ENCODE measurements at places on chromosomes 16 and 17. TPM values are rescaled to one million over a fixed set of nuclear protein-coding genes. Genes with fewer than 3 reads are reported as not detected.

Gene ENPP7
- total RNA-seq: not detected

Gene MMP15
- total RNA-seq: 1.9 TPM

Gene TP53I13
- 78.2 TPM for total RNA-seq

Gene ZNF598
- total RNA-seq: 82.0 TPM

Gene CMTM2
- total RNA-seq: 0.30 TPM

Gene NETO2
- 6.2 TPM for total RNA-seq

Gene DNAAF8
- 0.11 TPM for total RNA-seq

Gene SPEM3
- not detected for total RNA-seq

Gene CTRB2
- not detected for total RNA-seq

Gene KCNJ12
- not detected for total RNA-seq

Gene CA4
- not detected for total RNA-seq

Gene KRT32
- not detected for total RNA-seq

DNA sequence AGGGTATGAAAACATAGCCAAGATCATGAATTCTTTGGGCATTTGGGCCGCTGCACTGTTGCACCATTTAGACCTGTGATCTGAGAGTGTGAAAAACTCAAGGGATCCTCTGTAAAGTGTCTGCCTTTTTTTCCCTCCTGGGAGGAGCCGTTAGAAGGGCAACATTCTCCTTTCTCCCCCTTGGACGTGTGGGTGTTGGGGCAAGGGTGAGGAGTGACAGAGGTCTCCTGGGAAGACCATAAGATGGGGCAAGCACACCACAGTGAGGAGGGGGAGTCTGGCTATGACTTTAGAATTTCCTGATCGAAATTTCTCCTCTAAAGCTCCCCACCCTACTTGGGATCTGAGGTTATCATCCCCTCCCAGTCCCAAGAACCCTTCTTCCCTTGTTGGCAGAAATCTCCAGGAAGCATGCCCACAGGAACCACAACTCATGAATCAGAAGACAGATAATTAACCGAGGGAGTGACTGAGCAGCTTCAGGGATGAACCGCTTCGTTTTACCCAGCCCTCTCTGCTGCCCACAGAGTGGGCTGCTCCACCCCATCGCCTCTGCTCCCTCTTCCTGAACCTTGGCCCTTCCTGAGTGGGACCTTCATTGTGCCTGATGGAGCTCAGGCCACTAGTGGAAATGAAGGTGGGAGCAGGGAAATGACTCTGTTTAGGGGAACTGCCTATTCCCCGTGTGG is 4.2 kb downstream of the ITGB3 start:
- DNase-seq: no peak
- peaks cover 23% of the 10 kb centered on the region for H3K4me1 ChIP-seq
- H3K36me3 ChIP-seq: no peaks in the 10 kb centered on the region
- no peak overlapping the region for H3K4me3 ChIP-seq

GRCh38 chr16:75264457-75264998 is 13.1 kb upstream of the BCAR1 start:
- H3K4me3 ChIP-seq: no peak overlapping the region
- no peaks in the 10 kb centered on the region for H3K36me3 ChIP-seq
- no peak for DNase-seq
- H3K27ac ChIP-seq: no peak overlapping the region
- H3K27me3 ChIP-seq: peaks cover 35% of the 10 kb centered on the region

DNA sequence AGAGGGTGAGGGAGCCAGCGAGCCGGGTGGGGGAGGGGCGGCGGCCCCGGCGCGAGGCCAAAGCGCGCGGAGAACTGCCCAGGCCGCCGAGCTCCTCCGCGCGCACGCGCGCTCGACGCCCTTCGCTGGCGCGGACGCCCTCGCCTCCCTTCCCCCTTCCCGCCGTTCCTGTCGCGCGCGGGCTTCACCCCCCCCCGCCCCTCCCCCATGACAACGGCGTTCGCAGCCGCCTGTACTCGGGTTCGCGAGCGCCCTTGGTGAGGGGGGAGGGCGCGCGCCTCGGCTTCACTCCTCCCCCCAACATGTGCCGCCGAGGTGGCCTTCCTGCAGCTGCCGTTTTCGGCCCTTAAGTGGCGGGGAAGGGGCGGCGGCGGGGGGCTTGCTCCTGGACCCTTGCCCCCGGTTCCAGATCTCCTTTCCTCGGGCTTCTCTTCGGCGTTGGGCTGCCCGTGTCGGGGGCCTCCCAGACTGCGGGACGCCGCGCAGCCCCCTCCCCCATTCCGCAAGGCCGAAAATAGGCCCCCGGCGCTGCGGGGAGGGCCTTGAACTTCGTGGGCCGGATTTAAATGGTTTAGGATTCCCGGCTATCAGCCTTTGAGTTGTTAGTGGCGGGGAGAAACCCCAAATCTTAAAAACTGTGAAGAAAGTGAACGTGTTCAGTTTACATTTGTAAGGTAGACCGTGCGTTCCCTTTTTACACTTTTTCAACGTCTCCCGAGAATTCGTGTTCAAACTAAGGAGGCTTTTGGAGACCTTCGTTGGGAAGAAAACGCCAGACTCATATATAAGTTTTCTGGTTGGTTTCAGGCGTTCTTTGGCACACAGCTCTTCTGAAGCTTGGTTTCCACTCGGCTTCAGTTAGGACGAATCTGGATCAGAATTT is 653 bp downstream of the SRRM2 start:
- DNase-seq: no peak
- no peaks in the 10 kb centered on the region for H3K27me3 ChIP-seq
- peaks cover 63% of the 10 kb centered on the region for H3K36me3 ChIP-seq
- H3K4me1 ChIP-seq: peaks cover 46% of the 10 kb centered on the region
- peak overlapping the region; percentile 86 for H3K27ac ChIP-seq

- H3K27me3 ChIP-seq: peaks cover 33% of the 10 kb centered on the region
- no peak for DNase-seq
- peaks cover 13% of the 10 kb centered on the region for H3K4me1 ChIP-seq
- H3K36me3 ChIP-seq: no peaks in the 10 kb centered on the region
These were observed 12.0 kb downstream of the ARHGEF15 start for GRCh38 chr17:8322061-8322460.

DNA sequence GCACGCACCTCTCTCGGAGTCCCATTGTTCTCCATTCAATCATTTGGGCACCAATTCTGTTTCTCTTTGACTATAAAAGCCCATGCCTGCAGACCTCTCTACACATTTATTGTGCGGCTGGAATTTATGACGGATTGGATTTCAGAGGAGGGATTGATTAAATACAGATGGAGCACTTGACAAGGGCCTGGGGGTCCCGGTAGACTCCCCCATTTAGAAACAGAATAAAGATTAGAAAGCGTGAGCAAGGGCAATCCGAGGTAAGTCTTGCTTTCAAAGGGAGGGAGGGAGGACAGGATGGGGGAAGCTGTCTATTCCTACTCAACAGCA is 15.1 kb upstream of the PITPNM3 start:
- DNase-seq: no peak
- H3K36me3 ChIP-seq: peaks cover 5% of the 10 kb centered on the region
- peaks cover 3% of the 10 kb centered on the region for H3K27me3 ChIP-seq
- H3K4me1 ChIP-seq: peaks cover 15% of the 10 kb centered on the region
- H3K4me3 ChIP-seq: no peak overlapping the region

- no peak overlapping the region for H3K4me3 ChIP-seq
- H3K36me3 ChIP-seq: peaks cover 48% of the 10 kb centered on the region
- no peak overlapping the region for H3K27ac ChIP-seq
- H3K27me3 ChIP-seq: no peaks in the 10 kb centered on the region
- peaks cover 21% of the 10 kb centered on the region for H3K4me1 ChIP-seq
These were observed 38.7 kb downstream of the ESRP2 start for GRCh38 chr16:68197250-68197649.

GRCh38 chr16:1773703-1774447 is 941 bp upstream of the MRPS34 start:
- DNase-seq: no peak
- peak overlapping the region; percentile 77 for H3K4me3 ChIP-seq
- peaks cover 23% of the 10 kb centered on the region for H3K36me3 ChIP-seq
- no peaks in the 10 kb centered on the region for H3K27me3 ChIP-seq
- H3K27ac ChIP-seq: peak overlapping the region; percentile 38
- peaks cover 10% of the 10 kb centered on the region for H3K4me1 ChIP-seq

DNA sequence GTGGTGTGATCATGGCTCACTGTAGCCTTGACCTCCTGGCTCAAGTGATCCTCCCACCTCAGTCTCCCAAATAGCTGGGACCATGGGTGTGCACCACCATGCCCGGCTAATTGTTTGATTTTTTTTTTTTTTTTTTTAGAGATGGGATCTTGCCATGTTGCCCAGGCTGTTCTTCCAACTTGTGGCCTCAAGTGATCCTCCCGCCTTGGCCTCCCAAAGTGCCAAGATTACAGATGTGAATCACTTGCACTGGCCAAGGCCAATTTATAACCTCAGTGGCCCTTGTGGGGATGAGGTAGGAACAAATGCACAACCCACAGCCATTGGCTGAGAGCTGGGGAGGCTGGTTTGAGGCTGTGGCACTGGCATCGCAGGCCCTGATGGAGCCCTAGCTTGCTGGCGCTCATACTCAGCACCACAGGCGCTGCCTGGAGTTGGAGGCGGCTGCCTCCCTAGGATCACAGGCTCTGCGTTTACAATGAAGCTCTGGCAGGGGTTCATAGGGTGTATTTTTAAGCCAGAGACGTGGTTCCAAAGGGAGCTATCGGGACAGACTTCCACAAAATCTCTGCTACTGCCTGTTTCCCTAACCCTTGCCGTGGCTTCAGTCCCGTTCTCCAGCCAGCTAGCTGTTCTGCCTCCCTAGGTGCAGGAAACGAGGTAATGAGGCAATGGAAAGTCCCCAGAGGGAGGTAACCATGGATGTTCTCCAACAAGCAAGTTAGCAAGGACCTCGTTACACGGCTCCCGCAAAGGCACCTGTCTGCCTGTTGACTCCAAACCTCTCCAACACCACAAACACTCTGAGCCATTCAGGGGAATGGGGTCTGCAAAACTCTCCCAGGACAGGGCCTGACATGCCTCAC is 2.9 kb downstream of the ABCA3 start:
- no peak overlapping the region for H3K27ac ChIP-seq
- H3K4me1 ChIP-seq: peaks cover 15% of the 10 kb centered on the region
- H3K4me3 ChIP-seq: no peak overlapping the region
- no peaks in the 10 kb centered on the region for H3K36me3 ChIP-seq

GRCh38 chr17:61532826-61533225 is 58.2 kb downstream of the NACA2 start:
- H3K4me3 ChIP-seq: no peak overlapping the region
- no peak overlapping the region for H3K27ac ChIP-seq
- no peak for DNase-seq
- no peaks in the 10 kb centered on the region for H3K36me3 ChIP-seq
- H3K4me1 ChIP-seq: peaks cover 2% of the 10 kb centered on the region

- no peaks in the 10 kb centered on the region for H3K36me3 ChIP-seq
- H3K27ac ChIP-seq: no peak overlapping the region
- no peak for DNase-seq
- no peaks in the 10 kb centered on the region for H3K4me1 ChIP-seq
- no peaks in the 10 kb centered on the region for H3K27me3 ChIP-seq
These were observed 23.9 kb upstream of the CDH8 start for GRCh38 chr16:62060089-62060488.

- peaks cover 25% of the 10 kb centered on the region for H3K4me1 ChIP-seq
- H3K27me3 ChIP-seq: no peaks in the 10 kb centered on the region
- no peak for DNase-seq
- H3K4me3 ChIP-seq: peak overlapping the region; percentile 26
- no peak overlapping the region for H3K27ac ChIP-seq
These were observed 34.7 kb downstream of the ADCY9 start for GRCh38 chr16:4081521-4082021.

GRCh38 chr16:66273053-66273452 is 93.4 kb upstream of the CDH5 start:
- DNase-seq: no peak
- H3K4me3 ChIP-seq: no peak overlapping the region
- no peaks in the 10 kb centered on the region for H3K36me3 ChIP-seq
- H3K4me1 ChIP-seq: no peaks in the 10 kb centered on the region
- H3K27me3 ChIP-seq: peaks cover 13% of the 10 kb centered on the region

DNA sequence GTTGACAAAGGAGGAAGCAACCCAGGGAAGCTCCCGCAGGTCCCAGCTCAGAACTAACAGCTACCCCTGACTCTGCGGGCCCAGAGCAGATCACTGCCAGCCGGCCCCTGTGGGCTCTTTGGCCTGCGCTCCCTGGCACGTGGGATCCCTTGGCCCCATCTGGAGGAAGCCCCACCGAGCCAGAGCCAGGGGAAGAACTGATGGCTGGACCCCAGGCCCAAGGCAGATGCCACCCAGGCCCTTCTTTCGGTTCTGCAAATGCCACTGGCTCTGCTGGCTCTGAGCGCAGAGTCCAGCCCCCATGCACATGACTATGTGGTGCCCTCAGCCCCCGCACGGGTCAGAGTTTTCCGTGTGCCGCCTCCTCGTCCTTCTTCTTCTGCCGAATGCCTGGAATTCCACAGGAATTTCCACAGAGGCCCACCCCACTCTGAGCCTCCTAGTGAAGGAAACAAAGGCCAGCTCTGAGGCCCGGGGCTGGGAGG is 35.8 kb upstream of the SNN start:
- H3K27ac ChIP-seq: no peak overlapping the region
- H3K4me3 ChIP-seq: no peak overlapping the region
- H3K27me3 ChIP-seq: peaks cover 7% of the 10 kb centered on the region
- H3K36me3 ChIP-seq: no peaks in the 10 kb centered on the region
- peaks cover 12% of the 10 kb centered on the region for H3K4me1 ChIP-seq

GRCh38 chr17:18967916-18968315 is 16.0 kb downstream of the SLC5A10 start:
- DNase-seq: no peak
- H3K4me3 ChIP-seq: no peak overlapping the region
- H3K27me3 ChIP-seq: no peaks in the 10 kb centered on the region
- peaks cover 3% of the 10 kb centered on the region for H3K4me1 ChIP-seq

- H3K27me3 ChIP-seq: no peaks in the 10 kb centered on the region
- DNase-seq: no peak
- H3K27ac ChIP-seq: peak overlapping the region; percentile 96
- H3K4me3 ChIP-seq: peak overlapping the region; percentile 8
- peaks cover 14% of the 10 kb centered on the region for H3K36me3 ChIP-seq
- H3K4me1 ChIP-seq: peaks cover 34% of the 10 kb centered on the region
These were observed 2.6 kb upstream of the NLRC3 start for GRCh38 chr16:3579776-3580175.

GRCh38 chr16:84220851-84221250 is 19.0 kb downstream of the KCNG4 start:
- no peak for DNase-seq
- H3K4me3 ChIP-seq: no peak overlapping the region
- no peak overlapping the region for H3K27ac ChIP-seq
- peaks cover 2% of the 10 kb centered on the region for H3K27me3 ChIP-seq
- H3K4me1 ChIP-seq: no peaks in the 10 kb centered on the region

GRCh38 chr17:75516255-75516618 is at the start of gene TSEN54:
Gene TSEN54, plus strand, starts transcription at chr17:75516528. Its CDS starts 33 bp downstream, at chr17:75516561.
- H3K4me3 ChIP-seq: peak within 1 kb of the TSS; percentile 89
- peak; percentile 93 for DNase-seq
- H3K27ac ChIP-seq: no peak within 1 kb of the TSS

DNA sequence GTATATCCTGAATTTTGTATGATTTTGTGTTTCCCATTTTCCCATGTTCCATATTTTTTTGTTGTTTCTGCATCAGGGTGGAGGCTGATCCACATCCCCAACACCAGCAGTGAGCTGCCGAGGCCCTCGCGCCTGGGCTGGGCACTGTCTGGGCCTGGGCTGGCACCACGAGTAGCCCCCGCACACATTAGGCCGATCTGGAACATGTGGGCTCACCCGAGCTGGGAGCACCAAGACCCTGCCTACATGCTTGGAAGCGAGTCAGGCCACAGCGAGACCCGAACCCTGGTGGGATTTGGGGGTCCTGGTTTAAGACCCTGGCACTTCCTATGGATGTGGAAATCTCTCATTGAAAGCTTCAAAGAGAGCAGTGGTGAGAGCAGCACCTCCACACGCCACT is 8.5 kb downstream of the KCTD5 start:
- peaks cover 14% of the 10 kb centered on the region for H3K36me3 ChIP-seq
- DNase-seq: no peak
- peaks cover 13% of the 10 kb centered on the region for H3K4me1 ChIP-seq

GRCh38 chr17:40675905-40676304 is 10.9 kb upstream of the KRT222 start:
- H3K4me1 ChIP-seq: peaks cover 9% of the 10 kb centered on the region
- no peak for DNase-seq
- H3K27ac ChIP-seq: no peak overlapping the region
- peaks cover 46% of the 10 kb centered on the region for H3K27me3 ChIP-seq
- no peak overlapping the region for H3K4me3 ChIP-seq
- H3K36me3 ChIP-seq: no peaks in the 10 kb centered on the region

All from activated T-helper 2 cell treated with anti-CD3 and anti-CD28 coated beads, Interferon-gamma antibody, Interleukin-2, Interleukin-4, amounts not matched to agents 10 μg/mL and 5 μg/mL and 100 μg/mL, durations not matched to agents 14 hours and 24 hours and 36 hours (primary cell).